ENCODE measurements at places on chromosomes 5 and 9. TPM values are rescaled to one million over a fixed set of nuclear protein-coding genes. Genes with fewer than 3 reads are reported as not detected.

ARID3C gene
- total RNA-seq: not detected

- DNase-seq: no peak
Observed at GRCh38 chr9:19555214-19555613, 146.4 kb downstream of the ACER2 start.

SPINK7 gene
- total RNA-seq: not detected

- DNase-seq: no peak
Observed at GRCh38 chr5:90056911-90057705, 352.4 kb downstream of the CETN3 start.

PBX3 gene
- total RNA-seq: 54.1 TPM

LCNL1 gene
- total RNA-seq: 9.7 TPM

DNA sequence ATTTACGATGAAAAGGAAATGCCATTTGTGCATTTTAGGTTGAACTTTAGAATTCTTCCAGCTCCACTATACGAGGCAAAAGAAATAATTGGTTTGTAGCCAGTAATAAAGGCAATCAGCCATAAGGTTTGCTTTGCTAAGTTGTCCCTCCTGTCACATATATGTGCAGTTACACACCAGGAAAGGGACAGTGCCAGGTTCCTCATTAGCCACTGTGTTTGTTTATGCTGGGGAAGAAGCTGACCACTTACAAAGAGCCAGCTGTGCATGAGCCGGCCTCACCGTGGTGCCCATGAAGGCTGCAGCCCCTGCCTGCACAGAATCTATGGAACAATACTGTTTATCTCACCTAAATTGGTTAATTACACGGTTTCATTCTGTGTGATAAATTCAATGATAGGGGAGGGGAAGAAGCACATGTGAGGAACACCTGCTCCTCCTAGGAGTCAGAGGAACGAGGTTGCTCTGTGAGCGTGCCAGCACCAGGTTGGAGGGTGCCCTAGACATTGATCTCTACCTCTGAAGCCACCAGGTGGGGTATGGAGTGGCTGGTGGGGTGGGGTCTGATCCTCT is 173.8 kb upstream of the DAP start:
- no peak for DNase-seq

- DNase-seq: no peak
Observed at GRCh38 chr5:178981381-178981780, 13.7 kb downstream of the GRM6 start.

GRCh38 chr5:102511666-102512065 is 12.9 kb upstream of the SLCO6A1 start:
- DNase-seq: peak; percentile 54

GRCh38 chr5:156934450-156935211 is 28.4 kb downstream of the TIMD4 start:
- DNase-seq: peak; percentile 44

PCDH12 gene
- 9.2 TPM for total RNA-seq

ARHGEF39 gene
- 0.24 TPM for total RNA-seq

TEK gene
- 19.1 TPM for total RNA-seq

IGFBPL1 gene
- not detected for total RNA-seq

SLC6A3 gene
- not detected for total RNA-seq

GRCh38 chr5:99285606-99286005 is 356.8 kb upstream of the CHD1 start:
- DNase-seq: no peak

Measured in Right ventricle myocardium superior (tissue), 1 donor.